ENCODE measurements at places on chromosomes 7 and 10.

GRCh38 chr10:5148678-5149032 lies 36.3 kb downstream of the AKR1C8 start:
- no peak for DNase-seq

DNA sequence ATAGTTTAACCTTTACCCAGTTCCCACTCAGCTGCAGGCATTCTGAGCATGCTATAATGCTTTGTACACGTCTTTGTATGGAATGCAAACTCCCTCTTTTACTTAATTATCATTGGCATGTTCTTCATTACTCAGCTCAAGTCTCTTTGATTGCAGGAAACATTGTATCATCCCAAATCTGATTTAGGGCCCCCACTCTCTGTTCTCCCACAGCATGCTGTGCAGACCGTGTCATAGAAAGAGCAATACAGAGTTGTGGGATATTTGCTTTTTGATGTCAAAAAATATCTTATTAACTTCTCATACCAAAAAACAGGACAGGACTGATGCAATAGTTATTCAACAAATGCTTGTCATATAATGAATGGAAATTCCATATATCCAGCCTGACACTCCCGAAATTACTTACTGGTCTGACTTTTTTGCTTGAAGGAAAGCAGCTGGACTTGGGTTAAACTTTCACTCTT lies 1081.5 kb upstream of the C7orf33 start:
- DNase-seq, result no peak

DNA sequence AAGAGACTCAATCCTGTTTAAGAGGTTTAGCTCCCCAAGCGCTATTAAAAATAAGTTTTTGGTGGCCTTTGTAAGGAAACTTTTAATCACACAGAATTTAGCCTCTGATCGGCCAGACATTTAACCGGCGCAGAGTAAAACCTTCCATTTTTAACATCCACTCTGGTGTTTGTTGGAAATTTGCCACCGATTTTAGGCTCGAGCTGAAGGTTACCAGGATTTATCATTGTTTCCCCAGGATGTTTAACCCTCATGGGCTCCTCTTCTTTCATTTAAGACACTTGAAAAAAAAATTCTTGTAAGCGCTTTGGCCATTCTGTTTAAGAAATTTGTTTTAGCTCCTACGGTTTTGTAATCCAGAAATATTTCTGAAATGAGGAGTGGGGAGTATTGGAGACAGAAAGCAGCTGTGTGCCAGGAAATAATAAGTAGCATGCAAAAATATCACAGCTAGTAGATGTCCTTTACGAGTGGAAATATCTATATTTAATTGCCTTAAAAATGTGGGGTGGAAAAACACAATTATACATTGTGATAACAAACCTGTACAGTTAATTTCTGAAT lies 3.4 kb downstream of the NEUROD6 start:
- no peak for DNase-seq

DNA sequence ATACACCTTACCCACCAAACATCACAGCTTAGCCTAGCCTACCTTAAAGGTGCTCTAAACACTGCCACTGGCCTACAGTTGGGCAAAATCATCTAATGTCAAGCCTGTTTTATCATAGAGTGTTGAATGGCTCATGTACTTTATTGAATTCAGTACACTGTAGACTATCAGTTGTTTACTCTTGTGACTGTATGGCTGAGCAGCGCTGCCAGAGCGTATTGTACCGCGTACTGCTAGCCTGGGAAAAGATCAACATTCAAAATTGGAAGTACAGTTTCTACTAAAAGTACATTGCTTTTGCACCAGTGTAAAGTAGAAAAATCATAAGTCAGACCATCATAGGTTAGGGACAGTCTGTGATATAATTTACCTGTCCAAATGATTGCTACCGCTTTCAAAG lies 226.8 kb downstream of the PRPF18 start:
- no peak for DNase-seq

- no peak for DNase-seq
Observed at GRCh38 chr10:128505346-128505745, 379.1 kb upstream of the MKI67 start.

GRCh38 chr10:61935077-61935476 lies 33.6 kb downstream of the ARID5B start:
- no peak for DNase-seq

DNA sequence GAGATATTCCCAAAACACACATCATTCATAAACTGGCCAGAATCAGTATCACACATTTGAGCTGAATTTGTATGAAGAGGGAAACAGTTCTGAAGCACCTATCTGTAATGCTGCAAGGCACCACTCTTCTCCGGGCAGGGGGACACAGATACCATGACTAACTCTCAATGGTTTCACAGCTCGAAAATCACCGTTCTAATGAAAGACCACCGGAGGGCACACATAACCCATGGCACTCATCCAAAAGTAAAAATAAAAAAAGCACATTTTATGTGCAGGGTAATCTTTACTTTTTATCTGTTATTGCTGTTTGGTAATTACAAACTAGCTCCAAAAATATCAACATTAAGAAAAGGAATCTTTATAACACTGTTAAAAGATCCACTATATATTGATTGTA lies 137.5 kb downstream of the PARD3 start:
- DNase-seq, result no peak

DNA sequence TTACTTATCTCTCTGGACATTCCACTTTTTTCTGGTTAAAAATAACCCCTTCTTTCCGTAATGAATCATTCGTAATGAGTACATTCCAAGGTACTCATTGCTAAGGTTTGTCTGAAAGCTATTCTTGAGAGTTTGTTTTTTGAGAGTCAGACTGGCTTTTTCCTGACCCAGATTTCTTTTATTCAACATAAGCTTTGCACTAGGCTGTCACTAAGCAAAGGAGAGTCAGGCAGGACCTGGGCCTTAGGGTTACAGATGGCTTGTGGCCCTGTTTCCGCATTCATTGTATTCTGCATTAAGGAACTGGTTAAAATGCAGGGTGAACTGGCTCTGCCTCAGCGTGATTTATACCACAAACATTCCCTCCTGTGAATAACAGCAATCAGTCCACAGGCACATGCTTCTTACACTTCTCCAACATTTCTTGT lies 84.1 kb downstream of the POM121L12 start:
- no peak for DNase-seq

GRCh38 chr10:99537989-99538917 lies 5.5 kb downstream of the NKX2-3 start:
- no peak for DNase-seq

DNA sequence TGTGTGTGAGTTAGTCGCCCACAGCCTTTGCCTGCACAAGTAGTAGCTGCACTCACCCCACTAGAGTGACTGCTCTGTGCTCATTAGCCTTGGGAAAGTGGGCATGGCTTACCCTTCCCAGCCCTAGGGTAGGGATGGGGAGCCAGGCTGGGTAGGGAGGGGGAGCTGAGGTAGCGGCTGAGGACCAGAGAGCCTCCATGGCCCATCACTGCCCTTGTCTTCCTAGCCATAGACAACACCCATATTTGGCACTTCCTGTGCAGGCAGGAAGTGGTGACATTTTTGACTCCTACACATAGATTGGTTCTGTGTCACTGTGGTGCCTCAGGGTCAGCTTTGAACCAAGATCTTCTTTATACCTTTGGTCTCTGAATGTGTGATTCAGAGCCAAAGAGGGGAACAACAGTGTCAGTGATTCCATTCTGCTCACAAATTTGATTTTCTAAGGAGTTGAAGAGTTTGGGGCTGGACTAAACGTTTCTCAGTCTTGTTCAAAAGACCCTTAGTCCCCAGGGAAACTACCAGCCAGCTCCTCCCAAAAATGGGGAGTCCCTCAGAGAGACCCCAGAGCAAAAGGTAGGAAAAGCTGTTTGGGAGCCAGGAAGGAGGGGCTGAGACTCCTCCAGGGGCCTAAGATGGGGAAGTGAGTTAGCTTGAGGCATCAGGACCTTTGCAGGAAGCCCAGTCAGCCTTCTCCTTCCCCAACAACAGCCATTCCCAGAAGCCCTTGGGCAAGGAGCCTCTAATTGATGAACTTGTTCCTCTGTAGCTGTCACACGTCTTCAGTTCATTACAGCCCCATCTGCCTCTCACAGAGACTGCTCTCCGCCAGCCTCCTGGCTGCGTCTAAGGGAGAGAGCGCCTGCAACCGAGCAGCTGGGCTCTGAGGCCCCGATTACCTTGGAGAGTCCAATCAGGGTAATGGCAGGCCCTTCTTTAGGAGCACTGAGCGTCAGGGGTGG lies 135.0 kb downstream of the CDH23 start:
- no peak for DNase-seq

- no peak for DNase-seq
Observed at GRCh38 chr7:139950881-139951525, 111.7 kb downstream of the PARP12 start.

- DNase-seq, result no peak
Observed at GRCh38 chr7:22192801-22193200, 164.2 kb downstream of the RAPGEF5 start.

DNA sequence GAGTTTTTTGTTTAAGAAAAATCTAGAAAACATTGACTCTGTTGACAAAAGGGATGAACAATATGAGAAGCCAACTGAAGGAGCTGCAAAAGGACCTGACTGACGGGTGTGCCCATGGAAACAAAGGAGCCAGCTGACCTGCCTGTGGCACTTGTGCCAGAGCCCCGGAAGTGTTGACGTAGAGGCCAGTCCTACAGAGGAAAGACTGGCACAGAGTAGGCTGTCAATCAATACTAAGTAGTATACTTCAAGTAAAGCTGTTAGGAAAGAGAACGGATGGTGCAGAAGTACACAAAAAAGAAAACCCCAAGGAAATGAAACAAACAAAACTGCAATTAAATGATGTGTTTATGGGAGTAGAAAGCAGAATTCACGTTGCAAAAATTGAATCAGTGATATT lies 19.0 kb upstream of the ABI1 start:
- DNase-seq, result no peak

- no peak for DNase-seq
Observed at GRCh38 chr7:45657890-45658715, 83.9 kb downstream of the ADCY1 start.

- no peak for DNase-seq
Observed at GRCh38 chr7:94647295-94647694, 8.6 kb downstream of the SGCE start.

DNA sequence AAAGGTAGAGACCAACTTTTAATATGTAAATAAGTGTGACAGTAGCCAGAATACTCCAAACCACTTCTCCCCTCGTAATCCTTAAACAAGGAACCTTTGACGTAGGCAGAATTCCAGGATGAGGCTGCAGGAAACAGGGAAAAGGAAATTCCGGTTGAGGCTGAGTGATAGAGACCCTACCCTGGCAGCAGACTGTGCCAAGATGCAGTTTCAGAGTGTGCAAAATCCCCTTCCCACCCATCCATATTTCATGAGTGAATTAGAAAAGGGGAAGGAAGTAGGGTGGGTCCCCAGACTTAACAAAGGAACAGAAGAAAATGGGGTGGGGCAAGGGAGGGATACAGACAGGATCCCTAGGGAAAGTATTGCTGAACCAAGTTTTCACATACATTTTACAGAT lies 143.0 kb downstream of the RAPGEF5 start:
- no peak for DNase-seq

DNA sequence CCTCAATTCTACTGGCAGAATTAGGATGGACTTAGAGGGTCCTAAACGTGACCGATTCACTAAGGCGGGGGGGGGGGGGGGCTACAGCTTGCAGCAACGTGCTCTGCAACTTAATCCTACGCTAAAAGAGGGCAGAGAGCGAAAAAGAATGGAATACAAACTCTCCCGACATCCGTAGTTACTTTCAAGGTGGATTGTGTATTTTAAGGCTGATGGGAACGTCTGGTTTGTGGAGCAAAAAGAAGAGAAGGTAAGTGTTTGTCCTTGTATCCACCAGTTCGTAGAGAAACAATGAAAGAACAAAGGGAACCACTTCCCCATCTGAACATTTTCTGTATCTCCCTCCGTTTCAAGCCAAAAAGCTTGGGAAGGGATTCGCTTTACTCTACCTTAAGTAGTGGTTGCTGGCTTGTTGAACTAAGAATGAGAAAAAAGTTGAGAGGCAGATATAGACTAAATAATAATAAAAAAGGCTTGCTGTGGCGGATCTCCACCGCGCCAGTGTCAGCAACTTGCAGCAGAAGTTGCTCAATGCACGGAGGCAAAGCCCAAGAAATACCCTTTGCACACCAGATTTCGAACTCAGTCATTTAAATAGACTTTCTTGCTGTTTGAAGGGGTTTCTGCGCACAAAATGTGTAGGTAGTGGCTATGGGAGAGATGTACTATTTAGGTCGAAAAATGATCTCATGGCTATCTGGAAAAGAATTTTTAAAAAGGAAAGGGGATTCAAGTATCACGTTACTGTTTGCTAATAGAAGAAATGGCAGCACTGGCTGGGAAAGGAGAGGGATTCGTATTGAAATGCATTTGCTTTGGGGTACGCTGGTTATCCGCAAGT lies 736 bp downstream of the SKIDA1 start:
- no peak for DNase-seq

- no peak for DNase-seq
Observed at GRCh38 chr10:119231654-119232053, 24.3 kb downstream of the GRK5 start.

GRCh38 chr7:106916679-106917078 lies 51.6 kb downstream of the PIK3CG start:
- no peak for DNase-seq

GRCh38 chr10:12819071-12819470 lies 182.4 kb downstream of the CCDC3 start:
- DNase-seq, result no peak

DNA sequence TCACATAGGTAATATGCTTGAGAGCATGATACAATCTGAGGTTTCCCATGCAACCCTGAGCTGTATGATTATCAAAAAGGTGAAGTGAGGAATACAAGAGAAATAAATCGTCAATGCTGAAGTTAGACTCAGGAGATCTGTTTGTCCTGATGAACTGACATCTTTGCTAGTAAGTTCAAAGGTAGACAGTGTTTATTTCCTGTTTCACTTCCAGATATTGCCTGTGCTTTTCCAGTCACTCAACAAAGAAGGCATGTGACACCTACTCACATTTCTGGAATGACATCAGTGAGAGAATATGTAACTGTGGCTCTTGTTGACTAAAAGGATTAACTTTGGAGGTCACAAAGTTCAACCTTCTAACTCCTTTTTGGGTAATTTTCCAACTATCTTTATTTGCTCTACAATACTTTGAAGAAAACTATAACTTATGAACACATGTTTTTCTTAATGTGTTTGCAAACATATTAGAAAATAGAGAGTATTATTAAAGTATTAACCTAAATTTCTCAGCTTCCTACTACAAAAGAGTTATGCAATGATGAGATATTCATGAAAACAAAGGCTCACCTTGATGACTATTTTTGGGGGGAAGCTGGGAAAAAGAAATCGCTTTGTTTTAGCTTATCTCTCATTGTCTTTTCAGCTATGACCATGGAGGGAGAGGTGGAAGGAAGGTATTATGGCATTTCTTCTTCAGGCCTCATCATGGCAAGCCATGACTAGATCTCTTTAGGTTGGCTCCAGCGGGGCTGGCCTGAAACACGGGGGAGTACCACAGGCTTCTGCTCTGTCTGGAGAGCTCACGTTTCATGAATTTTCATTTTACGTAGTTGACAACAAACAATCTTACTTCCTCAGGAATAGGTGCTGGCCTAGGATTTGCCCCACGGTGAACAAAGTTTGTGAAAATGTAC lies 214.7 kb upstream of the SLC26A5 start:
- DNase-seq, result no peak

Measured in activated gamma-delta T cell treated with Interleukin-2 at 50 U/mL for 16 hours (primary cell).